NCI-H2029 treated with DMSO at 0.1 percent for 48 hours (cell line): ENCODE measurements at places on chromosomes 1 and 21.

DNA sequence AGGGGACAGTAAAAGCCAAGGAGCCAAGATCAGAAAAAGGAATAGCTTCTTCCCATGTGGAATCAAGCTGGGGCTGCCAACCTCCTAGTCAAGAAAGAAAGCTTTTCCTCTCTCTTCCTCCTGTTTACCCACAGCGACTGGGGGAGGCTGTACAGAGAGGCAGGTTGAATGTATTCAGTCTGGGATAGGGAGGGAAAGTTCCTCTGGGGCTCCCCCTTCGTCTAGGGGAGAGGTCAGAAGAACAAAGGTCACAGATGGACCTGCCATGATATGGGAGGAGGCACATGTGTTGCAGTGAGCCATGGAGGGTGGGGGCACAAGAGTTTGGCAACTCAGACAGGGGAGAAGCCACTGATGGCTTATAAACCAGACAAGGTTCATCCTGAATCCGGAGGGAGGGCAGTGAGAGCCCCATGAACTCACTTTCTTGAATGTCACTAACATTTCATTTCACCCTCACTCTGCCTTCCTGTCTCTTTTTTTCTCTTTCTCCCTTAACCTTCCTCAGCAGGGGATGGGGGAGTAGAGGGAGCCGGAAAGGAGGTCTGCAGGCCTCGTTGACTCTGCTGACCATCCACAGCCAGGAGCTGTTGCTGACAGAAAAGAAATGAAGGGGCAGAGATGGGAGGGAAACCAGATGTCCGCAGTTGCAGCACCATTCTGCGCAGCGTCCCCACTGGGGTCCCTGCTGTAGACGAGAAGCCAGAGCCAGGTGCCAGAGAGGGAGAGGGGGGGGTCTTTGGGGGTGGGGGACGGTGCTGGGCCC lies 61.1 kb downstream of the PLXNA2 start:
- DNase-seq, result no peak

- no peak for DNase-seq
Measured at GRCh38 chr1:215287362-215287761, 204.8 kb downstream of the KCNK2 start.

DNA sequence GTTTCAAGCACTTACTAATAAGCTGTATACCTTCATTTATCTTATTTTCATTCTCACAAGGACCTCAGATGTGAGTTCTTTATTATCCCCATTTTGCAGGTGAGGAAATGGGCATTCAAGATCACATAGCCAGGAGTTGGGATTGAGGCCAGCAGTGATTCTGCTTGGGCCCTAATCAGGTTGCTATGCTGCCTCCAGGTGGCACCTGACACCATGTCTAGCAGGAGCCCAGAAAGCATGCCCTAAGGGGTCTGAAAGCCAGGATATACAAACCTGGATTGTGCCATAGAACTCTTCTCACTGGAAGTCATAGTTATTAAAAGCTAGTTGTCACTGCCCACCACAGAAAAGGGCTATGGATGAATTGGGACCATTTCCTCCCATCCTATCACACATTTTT lies 61.1 kb downstream of the FYB2 start:
- peak; percentile 65 for DNase-seq

GRCh38 chr1:143698016-143698415 lies 273.8 kb downstream of the FAM72C start:
- no peak for DNase-seq
